Cortex of kidney (tissue), 1 donor: ENCODE measurements at places on chromosomes 3 and 15.

DNA sequence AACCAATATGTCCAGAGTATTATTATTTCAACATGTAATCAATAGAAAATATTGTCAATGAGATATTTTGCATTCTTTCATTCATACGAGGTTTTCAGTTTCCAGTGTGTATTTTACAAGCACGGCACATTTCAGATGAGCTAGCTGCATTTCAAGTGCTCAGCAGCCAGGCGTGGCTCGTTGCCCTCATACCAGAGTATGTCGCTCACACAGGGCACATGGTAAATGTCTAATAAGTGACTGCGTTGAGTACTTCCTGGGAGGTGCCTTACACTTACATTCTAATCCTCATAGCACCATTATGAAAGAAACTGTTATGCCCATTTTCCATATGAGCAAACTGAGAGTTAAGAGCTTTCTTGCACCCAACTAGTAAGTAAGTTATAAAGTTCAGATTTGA lies 47.4 kb downstream of the TMEM266 start:
- no peak for DNase-seq

- no peak for DNase-seq
These were observed 3.9 kb downstream of the PRKCD start for GRCh38 chr3:53164911-53165310.

DNA sequence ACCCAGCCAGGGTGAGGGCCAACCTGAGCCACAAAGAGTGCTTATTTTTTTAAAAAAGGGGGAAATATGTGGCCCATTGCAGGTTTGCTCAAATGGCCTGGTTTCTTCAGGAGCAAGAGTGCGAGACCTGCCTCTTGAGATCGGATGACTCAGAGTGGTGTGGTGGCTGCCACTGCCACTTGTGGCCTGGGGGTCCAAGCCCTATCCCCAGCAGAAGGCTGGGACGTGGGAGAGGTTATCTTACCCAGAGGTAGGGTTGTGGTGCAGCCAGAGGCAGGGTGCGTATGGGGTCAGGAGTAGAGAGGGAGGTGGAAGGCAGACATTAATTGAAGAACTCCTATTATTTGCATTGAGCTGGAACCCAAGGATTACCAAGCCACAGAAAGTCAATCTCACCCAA lies 83.2 kb upstream of the SMAD3 start:
- no peak for DNase-seq

- no peak for DNase-seq
These were observed 27.9 kb downstream of the AKAP13 start for GRCh38 chr15:85408270-85408746.

DNA sequence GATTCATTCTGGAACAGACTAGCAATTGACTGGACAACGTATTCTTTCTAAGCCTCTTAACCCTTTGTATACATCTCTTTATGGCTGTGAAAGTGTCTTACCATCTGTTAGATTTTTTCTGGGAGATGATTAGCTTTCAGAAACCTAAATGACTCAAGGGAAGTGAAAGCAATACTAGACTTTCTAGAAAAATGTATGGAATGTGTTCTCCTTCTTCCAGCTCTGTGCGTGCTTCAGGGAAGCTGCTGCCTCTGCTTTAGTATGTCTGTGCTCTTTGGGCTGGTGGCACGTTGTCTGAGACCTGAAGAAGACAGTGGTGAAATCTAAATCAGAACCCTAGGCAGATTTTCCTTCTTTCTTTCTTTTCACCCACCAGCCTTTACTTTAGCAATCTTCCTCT lies 89.5 kb downstream of the ITPR1 start:
- no peak for DNase-seq

GRCh38 chr3:138935863-138936740 lies 10.8 kb downstream of the FOXL2 start:
- DNase-seq = no peak

DNA sequence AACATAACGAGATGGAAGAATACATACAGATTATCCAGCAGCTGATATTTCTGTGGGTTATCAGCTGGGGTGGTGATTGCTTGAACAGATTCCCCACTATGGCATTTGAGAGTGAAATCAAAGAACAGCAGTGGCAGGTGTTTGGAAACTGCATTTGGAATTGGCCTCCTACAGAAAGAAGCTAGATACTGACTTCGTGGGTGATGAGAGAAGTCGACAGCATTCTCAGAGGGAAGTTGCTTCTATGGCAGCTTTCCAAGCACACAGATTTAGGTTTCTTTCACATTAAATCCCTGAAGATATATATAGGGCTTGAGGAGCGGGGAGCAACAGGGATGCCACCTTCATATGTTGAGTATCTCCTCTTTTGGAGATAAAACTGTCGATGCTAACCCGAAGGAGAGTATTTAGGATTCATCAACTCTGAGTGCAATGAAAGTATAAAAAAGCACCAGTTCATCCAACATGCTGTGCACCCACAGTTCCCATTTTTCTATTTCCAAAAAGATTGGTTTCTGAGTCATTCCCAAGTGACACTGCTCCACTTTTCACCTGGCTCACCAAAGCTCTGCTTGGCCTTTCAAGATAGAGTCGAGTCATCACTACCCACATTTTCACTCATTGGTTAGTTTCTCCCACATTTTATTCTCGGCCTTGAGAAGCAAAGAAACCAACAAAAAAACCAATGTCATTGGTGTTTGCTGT lies 579.8 kb upstream of the SUCLG2 start:
- no peak for DNase-seq

DNA sequence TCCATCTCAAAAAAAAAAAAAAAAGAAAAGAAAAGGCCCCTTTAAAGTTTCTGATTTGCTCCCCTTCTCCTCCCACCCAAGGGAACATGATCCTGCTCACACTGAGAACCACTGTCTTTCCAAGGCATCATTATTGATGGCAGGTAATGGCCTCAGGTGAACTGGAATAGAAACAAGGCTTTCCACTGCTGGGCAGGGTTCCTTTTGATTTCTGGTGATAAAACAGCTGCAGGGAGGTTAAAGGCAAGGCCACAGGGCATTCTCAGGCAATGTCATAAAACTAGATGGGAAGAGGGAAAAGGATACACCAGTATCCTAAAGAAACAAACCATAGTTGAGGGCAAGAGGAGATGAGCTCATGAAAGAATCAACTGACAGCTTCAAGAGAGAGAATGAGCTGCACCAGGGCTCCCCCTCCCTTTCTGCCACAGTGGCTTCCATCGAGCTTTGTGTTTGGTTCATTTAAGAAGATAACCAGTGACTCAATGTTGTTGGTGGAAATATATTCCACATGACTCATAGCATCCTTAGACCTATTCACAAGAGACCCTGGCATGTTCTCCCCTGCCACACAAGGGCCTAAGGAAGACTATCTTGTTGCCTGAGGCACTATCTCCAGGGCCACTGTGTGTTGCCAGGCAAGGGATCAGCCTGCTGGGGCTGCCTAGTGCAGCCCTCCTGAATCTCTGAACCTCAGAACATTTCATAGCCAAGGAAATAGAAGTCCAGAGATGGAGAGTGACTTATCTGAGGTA lies 86.4 kb downstream of the WDR76 start:
- no peak for DNase-seq

GRCh38 chr3:183468424-183468823 lies 40.0 kb upstream of the MCF2L2 start:
- no peak for DNase-seq

DNA sequence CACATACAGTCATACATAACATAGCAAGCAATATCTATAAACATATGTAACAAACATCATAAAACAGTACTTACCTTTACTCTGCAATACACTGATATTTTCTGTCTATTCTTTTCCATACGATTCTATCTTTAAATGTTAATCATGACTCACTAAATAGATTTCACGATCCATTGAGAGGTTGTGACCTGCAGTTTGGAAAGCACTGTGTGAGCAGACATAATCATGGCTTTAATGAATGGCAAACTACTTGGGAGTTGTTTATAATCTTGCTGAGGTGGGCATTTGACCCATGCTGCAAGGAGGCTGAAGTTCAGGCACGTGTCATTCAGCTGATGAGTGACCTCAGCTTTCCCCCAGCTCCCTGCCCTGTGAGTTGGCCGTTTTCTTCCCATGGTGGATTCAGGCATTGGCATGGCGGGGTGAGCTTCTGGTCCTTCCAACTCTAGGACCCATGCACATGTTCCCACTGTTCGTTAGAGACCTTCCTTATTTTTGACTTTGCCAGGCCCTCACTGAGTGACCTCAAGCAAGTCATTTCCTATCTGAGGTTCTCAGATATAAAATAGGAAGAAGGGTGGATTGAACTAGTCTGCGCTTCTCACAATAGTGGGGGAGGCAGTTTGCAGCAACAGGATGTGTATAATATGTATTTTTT lies 41.7 kb downstream of the PAQR5 start:
- no peak for DNase-seq

GRCh38 chr3:58471025-58471887 lies 20.6 kb upstream of the KCTD6 start:
- no peak for DNase-seq

GRCh38 chr3:114112696-114113095 lies 56.2 kb downstream of the QTRT2 start:
- no peak for DNase-seq

DNA sequence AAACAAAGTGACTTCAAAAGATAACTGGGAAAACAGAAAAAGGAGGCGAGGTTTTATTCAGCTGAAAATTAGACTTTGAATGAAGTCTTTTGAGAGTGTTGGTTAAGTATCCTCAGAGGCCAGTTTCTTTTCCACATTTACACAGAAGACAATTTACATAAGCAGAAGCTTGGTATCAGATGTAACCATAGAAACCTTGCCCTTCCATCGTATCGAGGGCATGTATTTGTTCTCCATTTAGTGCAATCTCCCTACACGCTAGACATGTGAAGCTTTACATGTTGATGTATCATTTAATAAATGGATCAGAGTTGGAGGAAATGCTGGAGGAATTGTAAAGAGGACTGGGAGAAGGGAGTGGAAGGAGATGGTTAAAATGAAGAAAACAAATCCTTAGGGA lies 161.0 kb upstream of the CRBN start:
- no peak for DNase-seq

DNA sequence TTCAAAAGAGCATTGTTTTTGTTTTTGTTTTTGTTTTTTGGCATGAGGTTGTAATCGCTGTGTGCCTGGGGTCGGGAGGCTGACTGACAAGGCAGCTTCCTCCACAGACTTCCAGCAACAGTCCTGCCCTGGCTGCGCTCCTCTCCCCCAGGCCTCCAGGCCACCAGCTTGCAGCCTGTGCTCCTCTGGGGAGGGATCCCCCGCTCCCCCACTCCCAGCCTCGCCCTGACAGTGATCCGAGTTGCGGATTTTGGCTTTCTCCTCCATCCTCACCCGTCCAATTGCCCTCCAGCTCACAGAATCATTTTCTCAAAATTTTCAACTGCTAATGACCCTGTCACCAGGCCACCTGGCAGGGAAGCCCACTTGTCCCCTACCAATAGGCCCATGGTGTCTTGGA lies 36.5 kb upstream of the PCSK6 start:
- no peak for DNase-seq

- no peak for DNase-seq
These were observed 384.8 kb upstream of the TGFBR2 start for GRCh38 chr3:30221619-30222018.

- no peak for DNase-seq
These were observed 3.0 kb downstream of the CFAP20DC start for GRCh38 chr3:59046839-59047238.

GRCh38 chr3:140950144-140950543 lies 8.5 kb downstream of the SLC25A36 start:
- DNase-seq = no peak

- no peak for DNase-seq
These were observed 28.1 kb downstream of the ATRIP start for GRCh38 chr3:48474619-48475018.

GRCh38 chr15:46622851-46623250 lies 988.0 kb downstream of the SQOR start:
- no peak for DNase-seq

DNA sequence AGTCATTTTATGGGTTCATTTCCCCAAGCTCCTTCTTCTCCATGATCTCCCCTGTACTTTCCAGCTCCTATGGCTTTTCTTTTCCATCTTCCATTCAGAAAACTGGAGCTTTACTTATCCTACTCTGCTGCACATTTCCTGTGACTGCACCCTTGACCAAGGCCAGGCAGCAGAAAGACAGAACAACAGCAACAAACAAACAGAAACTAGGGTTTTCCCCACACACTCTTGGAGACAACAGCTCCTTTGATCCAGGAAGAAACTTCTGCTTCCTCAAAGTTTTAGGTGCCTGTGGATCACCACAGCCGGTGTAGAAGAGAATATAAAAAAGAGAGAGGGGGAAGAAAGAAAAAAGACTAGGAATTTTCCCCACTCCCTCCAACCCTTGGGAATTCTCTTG lies 342.3 kb upstream of the CFAP20DC start:
- no peak for DNase-seq

DNA sequence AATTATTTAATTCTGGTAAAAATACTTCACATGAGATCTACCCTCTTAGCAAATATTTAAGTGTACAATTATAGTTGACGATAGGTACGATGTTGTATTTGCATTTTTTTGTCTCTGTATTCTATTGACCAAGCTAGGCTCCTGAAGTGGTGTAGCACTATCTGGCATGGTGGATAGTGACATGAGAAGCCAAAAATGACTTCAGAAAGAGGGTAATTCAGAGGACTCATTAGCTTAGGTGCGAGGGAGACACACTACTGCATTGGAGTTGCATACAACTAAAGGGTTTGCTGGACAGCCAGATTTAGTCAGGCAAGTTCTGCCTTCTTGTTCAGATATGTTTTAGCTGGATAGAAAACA lies 50.6 kb downstream of the KBTBD8 start:
- DNase-seq = no peak

GRCh38 chr15:33341953-33342352 lies 31.2 kb downstream of the RYR3 start:
- DNase-seq = no peak

GRCh38 chr15:29838352-29839010 lies 16.2 kb upstream of the TJP1 start:
- no peak for DNase-seq

DNA sequence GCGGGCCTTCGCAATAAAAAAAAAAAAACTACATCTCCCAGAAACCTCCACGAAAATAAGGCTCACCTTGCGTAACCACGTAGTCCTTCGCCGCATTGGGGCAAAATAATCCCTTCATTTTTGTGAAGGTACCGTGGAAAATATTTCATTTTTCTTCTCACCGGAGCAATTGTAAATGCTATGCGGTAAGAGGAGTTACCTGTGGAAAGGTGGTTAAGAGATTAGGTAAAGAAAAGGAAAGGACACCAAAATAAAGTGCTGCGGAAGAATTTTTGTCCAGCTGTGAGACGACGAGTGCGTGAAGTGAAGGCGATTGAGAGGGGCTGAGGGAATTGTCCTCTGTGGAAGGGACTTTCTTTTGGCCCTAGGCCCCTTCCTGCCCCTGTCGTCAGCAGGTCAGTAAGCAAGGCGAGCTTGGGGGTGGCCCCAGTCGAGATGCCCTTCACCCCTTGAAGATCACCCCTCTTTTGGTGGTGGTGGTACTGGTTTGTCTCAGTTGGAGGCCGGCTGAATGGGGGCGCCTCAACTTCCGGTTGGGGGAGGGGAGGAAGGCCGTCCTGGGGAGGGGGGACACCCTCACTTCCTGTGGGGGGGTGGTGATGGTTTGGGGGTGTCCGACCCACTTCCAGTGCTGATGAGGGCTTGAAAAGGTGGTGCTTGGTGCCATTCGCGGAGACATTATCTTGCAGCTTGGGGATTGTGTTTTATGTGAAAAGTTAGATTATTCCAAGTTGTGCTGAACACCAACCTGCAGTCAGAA lies at the start of gene HMG20A:
Gene HMG20A (plus strand): TSS at position 279 of the 760 bp plus-strand sequence. CDS start 37,520 bp downstream, outside the sequence.
- peak; percentile 69 for DNase-seq

GRCh38 chr15:51349156-51349844 lies 7.8 kb downstream of the GLDN start:
- DNase-seq = no peak
